ENCODE measurements at places on chromosomes 16 and 17.

- no peak for DNase-seq
These were observed 18.3 kb downstream of the SPHK1 start for GRCh38 chr17:76402711-76403110.

DNA sequence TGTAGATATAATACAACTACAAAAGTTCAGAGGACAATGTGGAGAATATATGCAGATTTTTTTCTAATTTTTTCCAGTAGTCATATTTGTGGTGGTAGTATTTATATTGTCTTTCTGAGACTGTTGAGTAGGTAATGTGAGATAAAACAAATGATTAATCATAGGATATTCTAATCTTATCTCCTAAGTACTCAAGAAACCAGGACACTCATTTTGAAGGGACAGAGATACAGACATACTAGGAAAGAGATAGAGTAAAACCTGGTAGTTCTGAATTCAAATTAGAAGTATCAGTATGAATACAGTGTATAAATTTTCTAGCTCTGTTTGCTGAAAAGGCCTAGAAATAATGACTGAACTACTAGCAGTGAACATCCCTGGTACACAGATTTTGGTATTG is 141.7 kb upstream of the ASIC2 start:
- no peak for DNase-seq

GRCh38 chr17:62804822-62805221 is 3.3 kb downstream of the MARCHF10 start:
- no peak for DNase-seq

DNA sequence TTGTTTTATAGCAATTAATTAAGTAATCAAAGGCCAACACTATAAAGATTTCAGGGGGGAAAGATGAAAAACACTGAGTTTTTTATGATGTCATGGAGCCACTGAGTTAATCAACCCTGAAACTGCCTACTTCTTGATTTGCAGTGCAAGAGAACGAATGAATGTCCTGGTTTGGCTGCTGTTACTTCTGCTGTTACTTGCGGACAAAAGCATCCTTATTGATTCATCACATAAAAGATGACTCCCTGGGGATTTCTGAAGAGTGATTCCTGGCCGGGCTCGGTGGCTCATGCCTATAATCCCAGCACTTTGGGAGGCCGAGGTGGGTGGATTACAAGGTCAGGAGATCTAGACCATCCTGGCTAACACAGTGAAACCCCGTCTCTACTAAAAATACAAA is 10.9 kb upstream of the SPNS3 start:
- DNase-seq = no peak

DNA sequence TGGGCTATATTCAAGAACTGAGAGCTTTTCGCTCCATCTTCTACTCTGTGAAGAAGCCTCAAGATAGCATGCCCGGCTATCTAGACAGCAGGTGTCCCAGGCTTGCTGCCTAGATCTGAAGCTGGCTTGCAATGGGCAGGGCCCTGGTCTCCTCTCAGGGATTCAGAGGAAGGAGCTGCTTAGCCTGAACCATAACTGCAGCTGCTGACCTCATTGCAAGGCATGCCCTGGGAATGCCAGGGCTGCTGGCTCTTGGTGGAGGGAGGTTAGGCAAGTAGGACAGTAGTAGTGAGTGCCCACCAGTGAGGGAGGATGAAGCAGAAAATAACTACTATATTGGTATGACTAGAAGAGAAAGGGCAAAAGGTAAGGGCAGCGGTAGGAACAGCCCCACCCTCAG is 21.3 kb upstream of the SLC35B1 start:
- no peak for DNase-seq

DNA sequence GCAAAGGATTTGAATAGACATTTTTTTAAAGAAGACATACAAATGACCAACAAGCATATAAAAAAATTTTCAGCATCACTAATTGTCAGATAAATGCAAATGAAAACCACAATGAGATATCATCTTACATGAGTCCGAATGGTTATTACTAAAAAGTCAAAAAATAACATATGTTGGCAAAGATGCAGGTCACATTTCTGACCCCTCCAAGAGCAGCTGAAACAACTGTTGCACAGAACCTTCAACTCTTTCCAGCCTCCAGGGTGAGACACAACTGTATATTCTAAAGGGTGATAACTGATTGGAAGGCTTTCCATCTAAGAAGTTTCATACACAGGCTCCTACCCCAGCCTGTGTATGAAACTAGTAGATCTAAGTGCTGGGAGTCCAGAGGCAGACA is 51.9 kb downstream of the SLFN5 start:
- no peak for DNase-seq

GRCh38 chr16:24572069-24572468 is 32.7 kb downstream of the RBBP6 start:
- DNase-seq = no peak

DNA sequence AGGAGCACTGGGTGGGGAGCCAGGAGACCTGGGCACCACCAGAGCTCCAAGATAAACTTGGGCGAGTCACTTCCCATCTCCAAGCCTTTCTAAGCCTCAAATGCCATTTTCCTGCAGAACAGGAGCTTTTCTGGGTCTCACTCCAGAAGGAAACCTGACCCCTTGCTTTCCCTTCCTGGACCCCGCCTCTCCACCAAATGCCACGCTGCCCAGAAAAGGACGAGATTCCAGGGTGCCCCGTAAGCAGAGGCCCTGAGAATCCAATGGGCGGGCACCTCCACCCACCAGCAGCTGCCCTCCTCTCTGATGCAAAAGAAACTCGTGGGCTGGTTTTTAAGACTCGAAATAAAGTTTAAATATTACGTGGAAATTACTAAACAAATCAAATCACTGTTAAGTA is 31.3 kb downstream of the ZNF423 start:
- DNase-seq = no peak

DNA sequence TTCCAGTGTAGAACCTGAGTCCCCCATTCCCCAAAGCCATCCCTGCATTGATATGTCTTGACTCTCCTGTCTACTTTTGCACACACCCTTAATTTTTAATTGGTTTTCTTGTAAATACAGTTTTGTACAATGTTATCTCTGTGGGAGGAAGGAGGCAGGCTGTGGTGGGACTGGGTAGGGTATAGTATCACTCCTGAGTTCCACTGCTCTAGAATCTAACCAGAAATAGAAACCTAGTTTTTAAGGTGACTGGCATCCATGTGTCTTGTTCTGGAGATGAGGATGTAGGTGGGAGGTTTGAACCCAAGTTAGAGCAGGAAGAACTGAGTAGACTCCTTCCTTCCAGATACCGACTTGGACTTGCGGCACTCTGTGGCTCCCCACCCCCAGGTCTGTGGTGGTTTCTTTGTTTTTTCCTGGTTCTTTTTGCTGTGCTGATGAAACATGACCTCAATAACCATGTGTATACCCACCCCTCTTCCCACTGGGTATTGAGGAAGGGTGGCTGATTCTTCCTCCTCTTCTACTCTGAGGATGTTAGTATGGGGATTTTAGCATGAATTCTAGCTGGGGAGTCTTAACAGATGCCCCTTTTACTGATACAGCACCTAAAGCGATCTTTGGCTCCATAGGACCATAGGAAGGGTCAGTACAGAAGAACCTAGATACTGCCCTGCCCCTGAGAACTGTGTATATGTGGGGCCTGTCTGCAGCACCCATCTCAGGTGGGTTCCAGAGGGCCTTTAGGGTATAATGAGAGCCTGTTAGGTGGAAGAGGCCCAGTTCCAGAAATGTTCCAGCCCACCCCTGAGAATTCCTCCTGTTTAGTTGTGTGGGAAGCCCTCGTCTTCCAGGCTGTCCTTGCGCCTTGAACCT is 48.7 kb downstream of the SF3B3 start:
- no peak for DNase-seq

DNA sequence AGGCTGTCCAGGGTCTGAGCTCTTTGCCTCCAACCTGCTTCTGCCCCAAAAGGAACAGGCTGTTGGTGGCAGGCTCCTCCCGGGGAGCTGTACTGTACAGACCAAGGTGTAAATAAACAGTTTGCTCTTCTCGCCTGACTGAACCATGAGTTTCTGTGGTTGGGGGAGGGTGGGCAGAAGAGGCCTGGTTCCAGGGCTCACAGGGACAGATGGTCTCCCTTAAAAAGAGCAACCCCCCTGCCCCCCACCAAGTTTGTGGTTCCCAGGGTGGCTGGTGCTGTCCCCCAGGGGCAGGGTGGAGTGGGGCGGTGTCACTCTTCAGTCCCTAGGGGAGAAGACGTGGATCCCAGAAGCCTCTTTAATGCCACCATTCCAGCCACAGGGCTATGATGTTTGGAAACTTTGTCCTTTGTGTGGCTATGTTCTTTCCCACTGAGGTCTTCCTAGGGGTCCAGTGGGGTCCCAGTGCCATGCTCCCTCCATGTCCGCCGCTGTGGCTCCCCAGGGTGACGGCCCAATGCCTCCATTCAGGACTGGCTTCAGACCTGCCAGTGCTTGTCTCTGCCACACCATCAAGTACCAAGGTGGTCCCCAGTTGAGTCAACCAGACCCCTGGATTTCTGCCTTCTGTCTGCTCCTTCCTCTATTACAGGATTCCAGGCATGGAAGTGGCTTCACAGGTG is 146.7 kb downstream of the RAB11FIP4 start:
- DNase-seq = no peak

DNA sequence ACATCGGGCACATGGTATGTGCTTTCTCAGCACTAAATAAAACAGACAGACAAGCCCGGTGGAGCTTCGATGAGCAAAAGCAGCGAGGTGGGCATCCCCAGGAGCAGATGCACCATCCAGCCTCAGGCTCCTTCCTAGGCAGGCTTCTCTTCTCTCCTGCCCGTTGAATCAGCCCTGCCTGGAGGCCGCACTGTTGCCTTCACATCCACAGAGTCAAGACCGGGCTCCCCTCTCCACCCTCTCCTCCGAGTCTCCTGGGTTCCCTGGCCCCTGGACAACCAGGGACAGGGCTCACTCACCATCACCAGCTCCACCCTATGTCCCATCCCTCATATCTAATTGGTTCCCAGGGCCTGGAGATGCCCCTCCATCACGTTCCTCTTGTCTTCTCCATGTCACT is 79.7 kb upstream of the RCVRN start:
- no peak for DNase-seq

GRCh38 chr17:71335212-71335611 is 785.6 kb upstream of the SOX9 start:
- no peak for DNase-seq

DNA sequence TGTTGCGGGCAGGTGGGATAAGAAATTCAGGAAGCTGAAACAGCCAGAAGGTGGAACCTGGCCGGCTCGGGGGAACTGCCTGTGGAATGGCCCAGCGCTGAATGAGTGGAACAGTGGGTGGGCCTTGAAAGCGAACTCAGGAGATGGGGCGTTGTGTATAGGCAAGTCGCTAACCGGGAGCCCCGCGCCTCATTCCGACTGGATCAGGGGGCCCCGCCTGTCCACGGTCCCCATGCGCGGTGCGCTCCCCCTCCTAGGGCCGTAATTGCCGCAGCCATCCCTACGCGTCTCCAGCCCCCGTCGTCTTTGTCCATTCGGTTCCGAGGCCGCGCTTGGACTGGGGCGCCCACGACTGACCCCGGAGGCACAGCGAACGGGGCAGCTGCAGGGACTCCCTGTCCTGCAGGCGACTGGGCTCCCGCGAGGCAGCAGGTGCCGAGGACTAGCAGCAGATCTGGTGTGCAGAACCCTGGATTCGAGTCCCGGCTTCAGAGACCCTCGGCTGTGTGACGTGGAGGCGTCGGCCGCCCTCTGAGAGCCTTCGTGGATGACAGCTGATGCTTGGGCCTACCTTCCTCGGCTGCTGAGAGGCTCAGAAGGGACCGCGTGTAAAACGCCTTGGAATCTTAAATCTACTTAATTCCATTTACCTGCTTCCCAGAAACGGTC is 10.9 kb upstream of the CA4 start:
- no peak for DNase-seq

DNA sequence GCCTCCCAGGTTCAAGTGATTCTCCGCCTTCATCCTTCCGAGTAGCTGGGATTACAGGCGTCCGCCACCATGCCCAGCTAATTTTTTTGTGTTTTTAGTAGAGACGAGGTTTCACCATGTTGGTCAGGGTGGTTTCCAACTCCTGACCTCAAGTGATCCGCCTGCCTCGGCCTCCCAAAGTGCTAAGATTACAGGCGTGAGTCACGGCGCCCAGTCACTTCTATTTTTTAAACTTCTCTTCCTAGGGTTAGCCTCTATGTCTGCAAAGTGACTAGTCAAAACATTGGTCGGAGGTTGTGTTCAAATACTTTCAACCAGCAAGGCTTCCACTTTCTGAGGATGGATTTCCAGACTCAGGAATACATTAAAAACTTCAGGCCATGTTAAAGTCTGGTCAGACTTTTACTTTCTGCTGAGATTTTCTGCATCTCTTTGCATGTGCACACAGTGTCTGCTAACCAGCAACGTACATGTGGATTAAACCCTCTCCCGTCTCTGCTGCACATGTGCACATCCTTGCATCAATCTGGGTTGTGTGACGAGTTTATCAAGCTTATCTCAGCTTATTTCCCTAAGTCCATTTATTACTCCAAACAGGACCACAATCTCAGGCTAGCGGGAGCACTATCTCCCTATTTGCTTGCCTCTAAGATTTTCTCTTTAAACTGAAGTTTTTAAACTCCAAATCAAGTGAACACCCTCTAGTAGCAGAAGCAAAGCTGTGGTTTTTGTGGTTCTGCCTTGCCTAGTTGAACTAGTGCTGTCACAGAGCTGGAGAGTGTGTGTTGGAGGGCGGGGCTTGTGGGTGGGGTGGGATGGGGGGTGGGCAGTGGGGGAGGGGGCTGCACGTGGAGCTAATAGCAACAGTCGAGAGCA is 525.2 kb upstream of the GOT2 start:
- DNase-seq = no peak

DNA sequence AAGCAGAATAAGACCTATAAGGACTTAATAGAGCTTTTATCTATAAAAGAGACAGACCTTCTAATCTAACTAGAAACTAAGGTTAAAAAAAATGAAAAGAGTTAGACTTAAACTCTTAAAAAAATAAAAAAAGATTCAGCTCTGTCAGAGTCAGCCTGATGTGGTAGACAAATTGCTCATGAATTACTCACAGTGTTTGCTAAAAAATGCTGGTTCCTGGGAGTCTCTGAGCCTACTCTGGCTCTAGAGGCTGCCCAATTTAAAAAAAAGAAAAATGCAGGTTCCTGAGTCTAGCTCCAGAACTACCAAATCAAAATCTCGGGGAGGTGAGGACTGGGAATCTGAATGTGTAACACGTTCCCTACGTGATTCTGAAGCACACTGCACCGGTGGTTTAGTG is 18.1 kb downstream of the SOST start:
- no peak for DNase-seq

GRCh38 chr16:64397945-64398508 is 723.8 kb downstream of the CDH11 start:
- DNase-seq = no peak

DNA sequence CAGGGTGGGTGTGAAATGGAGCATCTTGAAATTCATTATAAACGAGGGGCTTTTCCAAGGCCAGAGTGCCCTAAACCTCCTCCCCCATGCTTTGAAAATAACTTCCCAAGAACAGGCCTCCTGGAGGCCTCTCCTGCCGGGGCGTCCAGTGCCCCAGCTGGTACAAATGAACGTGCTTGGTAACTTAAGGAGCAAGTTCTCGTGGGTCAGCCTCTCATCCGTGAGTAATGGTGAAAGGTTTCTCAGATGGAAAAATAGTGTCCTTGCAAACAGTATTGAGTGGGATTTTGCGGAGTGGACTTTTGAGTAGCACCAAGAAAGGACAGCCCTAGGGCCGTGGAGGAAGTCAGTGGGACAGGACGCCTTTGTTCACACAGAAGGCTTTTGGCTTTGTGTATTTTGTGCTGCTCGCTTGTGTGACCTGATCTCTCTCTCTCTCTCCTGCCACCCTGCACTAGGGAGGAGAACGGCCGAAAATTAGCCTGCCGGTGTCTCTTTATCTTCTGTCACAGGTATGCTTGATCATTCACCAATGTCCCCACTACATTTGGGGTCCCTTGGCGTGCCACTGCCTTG is 34.6 kb downstream of the CLEC16A start:
- DNase-seq = no peak

- no peak for DNase-seq
These were observed 33.4 kb downstream of the PRMT7 start for GRCh38 chr16:68344252-68344651.

Measured in stimulated activated CD4-positive, alpha-beta T cell treated with anti-CD3 and anti-CD28 coated beads, Interleukin-12 subunit alpha, Interleukin-12 subunit beta, amount 100 ng/mL, for 48 hours (primary cell).